ENCODE measurements at places on chromosomes 16 and 17.

DNA sequence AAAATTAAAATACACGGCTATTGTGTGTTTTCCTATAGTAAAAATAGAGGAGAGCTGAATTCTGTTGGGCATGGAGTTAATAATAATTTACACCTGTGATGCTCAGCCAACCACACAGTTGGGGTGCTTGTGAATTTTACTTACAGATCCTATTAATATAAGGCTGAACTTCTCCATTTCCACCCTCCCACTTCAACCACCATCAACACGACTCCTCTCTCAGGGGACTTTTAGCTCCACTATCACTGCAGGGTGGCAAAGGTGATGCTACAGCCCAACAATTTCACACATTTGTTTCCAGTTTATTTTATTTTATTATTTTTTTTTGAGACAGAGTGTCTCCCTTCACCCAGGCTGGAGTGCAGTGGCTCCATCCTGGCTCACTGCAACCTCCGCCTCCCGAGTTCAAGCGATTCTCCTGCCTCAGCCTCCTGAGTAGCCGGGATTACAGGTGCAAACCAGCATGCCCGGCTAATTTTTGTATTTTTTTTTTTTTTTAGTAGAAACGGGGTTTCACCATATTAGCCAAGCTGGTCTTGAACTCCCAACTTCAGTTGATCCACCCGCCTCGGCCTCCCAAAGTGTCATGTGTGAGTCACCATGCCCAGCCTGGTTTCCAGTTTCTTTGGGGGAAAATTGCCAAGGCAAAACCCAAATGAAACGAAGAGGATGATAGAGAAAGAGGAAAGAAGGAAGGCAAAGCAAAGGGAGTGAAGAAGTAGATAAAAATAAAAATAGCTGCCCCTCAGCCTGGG lies 57.9 kb downstream of the GNA13 start:
- no peak for DNase-seq

DNA sequence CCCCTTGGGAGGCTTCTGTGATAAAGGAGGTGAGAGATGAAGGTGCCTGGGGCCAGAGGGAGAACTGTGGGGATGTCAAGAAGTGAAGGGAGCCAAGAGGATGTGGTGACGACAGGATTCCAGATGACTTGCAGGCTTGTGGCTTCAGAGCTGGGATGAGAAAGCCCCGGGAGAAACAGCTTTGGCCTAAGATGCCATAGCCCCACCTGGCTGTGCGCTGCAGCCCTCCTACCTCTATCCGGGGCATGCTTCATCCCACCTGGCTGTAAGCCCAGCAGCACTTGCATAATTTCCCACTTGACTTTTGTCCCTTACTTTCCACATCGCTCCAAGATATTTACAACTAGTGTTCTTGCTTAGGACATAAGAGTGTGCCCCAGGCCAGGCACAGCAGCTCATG lies 29.3 kb downstream of the GINS3 start:
- no peak for DNase-seq

- DNase-seq = no peak
These were observed 51.4 kb downstream of the TBC1D16 start for GRCh38 chr17:79984045-79984840.

DNA sequence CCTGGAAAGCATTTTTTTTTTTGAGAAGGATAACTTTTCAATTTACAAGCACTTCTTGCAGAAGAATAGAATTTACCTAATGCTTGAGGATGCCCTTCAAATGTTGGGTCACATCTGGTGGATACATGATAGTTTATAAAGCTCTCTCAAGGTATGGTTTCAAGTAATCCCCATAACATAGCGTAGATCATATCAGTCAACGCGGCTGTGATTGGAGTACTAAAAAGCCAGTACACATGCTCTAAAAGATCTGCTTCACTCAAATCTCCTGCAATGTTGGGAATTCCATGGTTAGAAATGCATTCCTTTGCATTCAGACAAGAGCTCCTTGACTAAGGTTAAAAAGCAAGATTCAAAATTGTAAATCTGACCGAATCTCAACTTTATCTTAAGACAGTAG lies 3.9 kb upstream of the KCNJ16 start:
- DNase-seq = no peak

DNA sequence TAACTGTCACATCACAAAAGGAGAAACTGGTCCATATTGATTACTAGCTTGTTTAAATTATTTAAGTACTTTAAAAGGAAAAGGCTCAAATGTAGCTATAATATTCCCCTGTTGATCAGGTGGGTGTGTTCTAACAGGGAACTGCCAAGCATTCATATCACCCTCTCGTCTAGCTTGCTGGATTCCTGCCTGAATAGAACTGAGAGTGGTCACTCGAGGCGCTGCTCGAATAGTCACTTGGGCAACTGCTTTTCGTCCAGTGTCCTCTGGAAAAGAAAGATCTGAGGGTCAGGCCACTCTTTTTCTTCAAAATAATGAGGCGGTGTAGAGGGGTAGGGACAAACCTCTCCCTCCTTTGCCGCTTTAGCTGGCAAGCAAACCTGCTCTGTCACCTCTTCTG lies 36.4 kb upstream of the USP22 start:
- DNase-seq = no peak
